Calu3 (cell line): ENCODE measurements at places on chromosomes 1 and 21. TPM values are rescaled to one million over a fixed set of nuclear protein-coding genes. Genes with fewer than 3 reads are reported as not detected.

DNA sequence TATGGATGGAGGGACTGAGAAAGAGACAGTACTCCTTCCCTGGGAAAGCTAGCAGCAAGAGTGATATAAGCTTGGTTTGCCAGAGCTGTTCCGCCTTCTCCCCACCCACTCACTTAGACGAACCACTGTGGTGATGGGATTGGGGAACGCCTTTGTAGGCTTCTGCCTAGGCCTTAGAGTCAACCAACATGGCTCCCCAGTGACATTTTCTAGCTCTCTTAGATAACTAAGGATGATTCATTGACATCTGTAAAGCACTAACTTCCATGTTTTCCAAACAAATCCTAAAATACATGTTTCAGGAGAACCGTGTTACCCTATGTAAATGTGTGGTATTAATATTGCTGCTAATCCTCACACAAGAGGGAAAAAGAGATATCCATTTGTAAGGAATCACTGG lies 21.6 kb upstream of the SSX2IP start:
- DNase-seq, result no peak
- H3K4me3 ChIP-seq, result no peak overlapping the region
- no peaks in the 10 kb centered on the region for H3K27me3 ChIP-seq
- H3K36me3 ChIP-seq, result no peaks in the 10 kb centered on the region

- H3K27ac ChIP-seq, result no peak overlapping the region
- H3K36me3 ChIP-seq, result no peaks in the 10 kb centered on the region
- no peak for DNase-seq
- no peaks in the 10 kb centered on the region for H3K27me3 ChIP-seq
- H3K4me1 ChIP-seq, result peaks cover 18% of the 10 kb centered on the region
These were observed 13.3 kb downstream of the AHCYL1 start for GRCh38 chr1:109997867-109998229.

GRCh38 chr1:40395190-40396175 lies 22.0 kb downstream of the SMAP2 start:
- no peak for DNase-seq
- no peak overlapping the region for H3K4me3 ChIP-seq
- H3K27me3 ChIP-seq, result no peaks in the 10 kb centered on the region
- H3K4me1 ChIP-seq, result peaks cover 6% of the 10 kb centered on the region

GRCh38 chr1:212968368-212968863 lies 18.1 kb downstream of the VASH2 start:
- DNase-seq, result no peak
- H3K36me3 ChIP-seq, result no peaks in the 10 kb centered on the region
- no peak overlapping the region for H3K4me3 ChIP-seq
- H3K27ac ChIP-seq, result no peak overlapping the region
- H3K27me3 ChIP-seq, result no peaks in the 10 kb centered on the region

Gene OR2T11
- not detected in 2 replicates for total RNA-seq

Gene WDR77
- total RNA-seq, result 27.7 and 28.4 TPM in 2 replicates

- peaks cover 37% of the 10 kb centered on the region for H3K4me1 ChIP-seq
- H3K4me3 ChIP-seq, result no peak overlapping the region
- H3K27me3 ChIP-seq, result peaks cover 62% of the 10 kb centered on the region
- DNase-seq, result no peak
- H3K36me3 ChIP-seq, result peaks cover 13% of the 10 kb centered on the region
- H3K27ac ChIP-seq, result no peak overlapping the region
These were observed 4.7 kb upstream of the ITGB2 start for GRCh38 chr21:44925378-44925755.
